Chondrocyte (in vitro differentiated cells): ENCODE measurements at places on chromosomes 2 and 18.

GRCh38 chr2:28544405-28544921 lies 48.6 kb downstream of the PLB1 start:
- no peak for DNase-seq
- H3K27ac ChIP-seq, result no peak overlapping the region
- H3K36me3 ChIP-seq, result no peaks in the 10 kb centered on the region
- H3K4me1 ChIP-seq, result peaks cover 8% of the 10 kb centered on the region
- H3K27me3 ChIP-seq, result no peaks in the 10 kb centered on the region

DNA sequence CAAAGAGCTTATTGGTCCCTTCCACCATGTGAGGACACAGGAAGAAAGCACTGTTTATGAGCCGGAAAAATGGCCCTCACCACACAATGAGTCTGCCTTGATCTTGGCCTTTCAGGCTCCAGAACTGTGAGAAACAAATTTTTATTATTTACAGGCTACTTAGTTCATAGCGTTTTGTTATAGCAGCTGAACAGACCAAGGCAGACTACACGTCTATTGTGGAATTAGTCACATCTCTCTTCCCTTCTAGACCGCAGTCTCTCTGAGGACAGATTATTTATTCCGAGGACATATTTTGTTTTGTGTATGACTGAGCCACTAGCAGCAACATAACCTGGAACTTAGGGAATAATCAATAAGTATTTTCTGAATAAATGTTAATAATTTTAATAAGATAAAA lies 125.5 kb downstream of the ASB1 start:
- peaks cover 1% of the 10 kb centered on the region for H3K36me3 ChIP-seq
- H3K27ac ChIP-seq, result no peak overlapping the region
- no peaks in the 10 kb centered on the region for H3K27me3 ChIP-seq
- no peaks in the 10 kb centered on the region for H3K4me1 ChIP-seq
- no peak for DNase-seq
- H3K4me3 ChIP-seq, result no peak overlapping the region

DNA sequence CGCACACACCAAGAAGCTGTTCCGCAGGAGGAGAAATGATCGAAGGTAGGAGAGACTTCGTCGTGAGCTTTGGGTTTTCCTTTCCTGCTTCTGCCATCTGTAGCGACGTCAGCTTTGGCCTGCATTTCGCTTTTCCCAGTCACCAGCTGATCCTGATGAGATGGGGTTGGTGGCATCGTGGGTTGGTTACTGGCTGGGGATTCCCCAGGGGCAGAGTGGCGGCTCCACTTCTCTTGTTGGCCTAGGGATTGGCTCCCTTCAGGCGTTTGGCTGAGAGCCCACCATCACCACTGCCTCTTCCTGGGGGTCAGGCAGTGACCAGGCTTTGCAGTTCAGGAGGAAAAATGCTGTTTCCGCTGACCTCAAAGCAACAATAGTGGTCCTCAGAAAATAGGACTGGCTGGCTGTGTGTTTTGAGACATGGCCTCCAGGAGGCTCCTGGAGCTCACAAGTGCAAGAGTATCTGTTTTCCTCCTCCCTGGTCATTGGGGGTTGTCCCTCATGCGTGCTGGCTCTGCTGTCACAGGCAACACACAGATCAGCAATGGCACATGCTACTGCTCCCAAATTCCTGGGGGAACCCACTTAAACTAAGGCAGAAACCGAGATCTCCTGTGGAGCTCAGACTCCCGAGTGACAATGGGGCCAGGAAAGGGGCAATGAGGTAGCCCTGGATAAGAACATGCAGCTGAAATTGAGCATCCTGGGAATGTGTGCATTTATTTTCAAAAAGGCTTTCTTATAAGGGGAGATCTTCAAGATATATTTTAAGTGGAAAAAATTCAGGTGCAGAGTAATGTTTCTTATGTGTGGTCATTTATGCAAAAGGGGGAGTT lies 173.0 kb downstream of the CTIF start:
- no peak overlapping the region for H3K4me3 ChIP-seq
- peak overlapping the region; percentile 77 for H3K27ac ChIP-seq
- no peak for DNase-seq
- peaks cover 13% of the 10 kb centered on the region for H3K4me1 ChIP-seq
- peaks cover 26% of the 10 kb centered on the region for H3K36me3 ChIP-seq

GRCh38 chr2:200968162-200968561 lies 4.7 kb upstream of the ORC2 start:
- H3K36me3 ChIP-seq, result no peaks in the 10 kb centered on the region
- H3K27me3 ChIP-seq, result no peaks in the 10 kb centered on the region
- H3K4me3 ChIP-seq, result no peak overlapping the region
- DNase-seq, result no peak

DNA sequence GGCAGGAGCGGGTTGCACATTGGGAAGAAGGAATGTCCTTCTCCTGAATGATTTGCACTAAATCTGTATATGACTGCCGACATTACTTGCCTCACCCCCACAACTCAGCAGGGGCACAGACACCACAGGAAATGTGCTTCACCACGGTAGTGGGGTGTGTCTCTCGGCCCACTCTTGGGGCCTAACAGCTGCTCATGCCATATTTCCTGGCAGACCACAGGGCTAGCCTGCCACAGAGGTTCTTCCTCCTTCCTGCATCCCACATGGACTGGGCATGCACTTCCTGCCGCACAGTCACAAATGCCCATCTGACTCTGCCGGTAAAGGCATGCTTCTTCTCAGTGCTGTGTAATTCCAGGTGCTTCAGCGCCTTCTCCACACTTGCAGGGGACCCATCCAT lies 10.3 kb upstream of the PAPOLG start:
- peaks cover 10% of the 10 kb centered on the region for H3K4me1 ChIP-seq
- no peak overlapping the region for H3K27ac ChIP-seq
- no peak for DNase-seq

GRCh38 chr2:128441341-128442052 lies 122.8 kb upstream of the HS6ST1 start:
- no peak overlapping the region for H3K4me3 ChIP-seq
- peaks cover 15% of the 10 kb centered on the region for H3K4me1 ChIP-seq
- no peaks in the 10 kb centered on the region for H3K36me3 ChIP-seq
- DNase-seq, result no peak
- H3K27me3 ChIP-seq, result no peaks in the 10 kb centered on the region

GRCh38 chr2:192749611-192750200 lies 555.0 kb upstream of the TMEFF2 start:
- peaks cover 3% of the 10 kb centered on the region for H3K4me1 ChIP-seq
- H3K27me3 ChIP-seq, result peaks cover 4% of the 10 kb centered on the region
- H3K27ac ChIP-seq, result no peak overlapping the region
- H3K36me3 ChIP-seq, result no peaks in the 10 kb centered on the region

- DNase-seq, result peak; percentile 80
- H3K27ac ChIP-seq, result no peak overlapping the region
- H3K4me3 ChIP-seq, result no peak overlapping the region
- H3K36me3 ChIP-seq, result no peaks in the 10 kb centered on the region
- peaks cover 4% of the 10 kb centered on the region for H3K27me3 ChIP-seq
Measured at GRCh38 chr2:194328456-194328855, 1328.6 kb upstream of the SLC39A10 start.

GRCh38 chr2:221229099-221229498 lies 343.0 kb downstream of the EPHA4 start:
- H3K4me1 ChIP-seq, result peaks cover 12% of the 10 kb centered on the region
- no peaks in the 10 kb centered on the region for H3K36me3 ChIP-seq
- H3K27me3 ChIP-seq, result no peaks in the 10 kb centered on the region
